ENCODE measurements at places on chromosomes 3 and 15.

DNA sequence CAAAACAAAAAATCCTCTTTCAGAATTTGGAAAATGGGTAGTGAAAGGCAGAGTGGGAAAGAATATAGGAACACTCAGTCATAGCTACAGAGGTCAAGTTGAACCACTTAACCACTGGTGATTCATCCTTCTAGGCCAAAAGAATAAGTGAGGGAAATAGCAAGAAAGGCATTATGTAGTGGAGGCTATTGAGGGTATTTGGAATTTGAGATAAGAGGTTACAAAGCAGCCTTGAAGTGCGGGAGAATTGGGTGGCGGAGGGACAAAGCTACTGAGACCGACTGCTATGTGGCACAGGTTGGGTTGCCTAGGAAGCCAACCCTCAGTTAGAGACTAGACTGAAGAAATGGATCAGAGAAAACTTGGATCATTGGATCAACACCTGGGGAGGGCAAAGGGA, 109.5 kb downstream of the SYNPR start:
- DNase-seq, result no peak

DNA sequence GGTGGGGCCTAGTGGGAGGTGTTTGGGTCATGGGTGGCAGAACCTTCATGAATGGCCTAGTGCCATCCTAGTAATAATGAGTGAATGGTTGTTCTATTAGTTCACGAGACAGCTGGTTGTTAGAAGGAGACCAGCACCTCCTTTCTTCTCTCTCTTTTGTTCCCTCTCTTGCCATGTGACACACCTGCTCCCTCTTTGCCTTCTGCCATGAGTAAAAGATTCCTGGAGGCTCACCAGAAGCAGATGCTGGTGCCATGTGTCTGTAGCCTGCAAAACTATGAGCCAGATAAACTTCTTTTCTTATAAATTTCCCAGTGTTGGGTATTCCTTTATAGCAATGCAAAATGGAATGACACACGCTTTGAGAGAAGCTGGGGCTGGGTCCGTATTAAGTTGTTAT, 89.0 kb upstream of the SLC4A7 start:
- DNase-seq, result no peak

- no peak for DNase-seq
Observed at GRCh38 chr3:152459118-152459515, 190.4 kb downstream of the MBNL1 start.

GRCh38 chr15:91970142-91970541, 116.6 kb downstream of the SLCO3A1 start:
- no peak for DNase-seq

DNA sequence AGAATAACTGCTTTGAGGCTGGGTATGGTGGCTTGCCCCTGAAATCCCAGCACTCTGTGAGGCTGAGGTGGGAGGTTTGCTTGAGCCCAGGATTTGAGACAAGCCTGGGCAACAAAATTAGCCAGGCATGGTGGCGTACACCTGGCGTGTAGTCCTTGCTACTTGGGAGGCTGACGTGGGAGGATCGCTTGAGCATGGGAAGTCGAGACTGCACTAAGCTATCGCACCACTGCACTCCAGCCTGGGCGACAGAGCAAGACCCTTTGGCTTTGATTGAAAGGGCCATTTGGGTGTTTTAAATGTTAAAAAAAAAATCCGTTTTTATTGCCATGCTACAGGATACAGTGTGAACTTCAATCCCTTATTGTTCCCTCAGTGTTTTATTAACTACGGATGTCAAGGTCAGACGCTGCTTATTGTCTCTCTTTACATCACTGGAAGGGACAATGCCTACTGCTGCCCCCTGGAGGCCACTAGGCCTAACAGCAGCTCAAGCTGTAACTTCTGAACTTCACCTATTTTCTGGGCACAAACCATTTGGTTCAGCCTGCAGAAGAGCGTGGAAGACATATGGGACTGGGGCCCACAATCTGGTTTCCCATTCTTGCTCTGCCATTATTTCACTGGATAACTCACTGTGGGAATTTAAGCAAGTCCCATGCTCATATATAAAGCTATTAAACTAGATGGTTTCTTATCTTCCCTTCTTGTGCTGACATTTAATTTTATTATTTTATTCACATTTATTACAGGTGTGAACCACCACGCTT, 15.3 kb upstream of the IREB2 start:
- DNase-seq, result peak; percentile 76

GRCh38 chr3:97872525-97873042, 50.8 kb downstream of the CRYBG3 start:
- DNase-seq, result no peak

DNA sequence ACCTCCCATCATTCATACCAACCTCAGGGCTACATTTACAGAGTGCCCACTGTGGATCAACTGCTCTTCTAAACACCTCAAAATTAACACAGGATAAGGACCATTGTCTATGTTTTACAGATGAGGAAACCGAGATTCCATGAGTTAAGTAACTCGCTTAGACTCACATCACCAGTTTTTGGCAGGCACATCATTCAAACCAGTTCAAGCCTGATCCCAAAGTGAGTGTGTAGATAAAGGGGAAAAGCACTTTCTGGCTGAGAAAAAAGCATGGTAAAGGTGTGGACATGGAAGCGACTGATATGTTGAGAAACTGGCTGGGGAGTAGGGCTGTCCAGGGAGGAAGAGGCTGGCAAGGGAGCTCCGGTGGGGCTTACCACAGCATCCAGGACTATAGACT, 193.7 kb upstream of the RORA start:
- DNase-seq, result no peak

GRCh38 chr3:32157600-32158264, 51.3 kb downstream of the GPD1L start:
- DNase-seq, result no peak

- no peak for DNase-seq
Observed at GRCh38 chr15:70308735-70309434, 211.2 kb upstream of the TLE3 start.

DNA sequence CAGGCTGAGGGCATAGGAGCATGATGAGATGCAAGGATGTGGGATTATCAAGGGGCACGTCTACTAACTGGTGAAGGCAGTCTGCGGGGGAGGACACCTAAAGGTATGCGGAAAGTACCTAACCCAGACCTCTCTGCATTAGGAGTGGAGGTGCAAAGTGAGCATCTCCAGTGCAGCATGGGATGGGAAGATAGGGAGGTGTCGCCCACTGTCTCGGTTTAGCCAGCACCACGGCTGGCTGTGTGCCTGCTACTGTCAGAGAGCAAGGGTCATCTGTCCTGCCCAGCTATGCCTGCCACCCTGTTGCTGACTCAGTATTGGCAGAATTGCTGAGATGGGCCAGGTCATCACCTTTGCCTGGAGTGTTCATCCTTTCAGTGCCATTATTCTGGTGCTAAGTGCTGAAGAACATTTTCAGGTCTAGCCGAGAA, 40.1 kb downstream of the OXNAD1 start:
- peak; percentile 66 for DNase-seq

DNA sequence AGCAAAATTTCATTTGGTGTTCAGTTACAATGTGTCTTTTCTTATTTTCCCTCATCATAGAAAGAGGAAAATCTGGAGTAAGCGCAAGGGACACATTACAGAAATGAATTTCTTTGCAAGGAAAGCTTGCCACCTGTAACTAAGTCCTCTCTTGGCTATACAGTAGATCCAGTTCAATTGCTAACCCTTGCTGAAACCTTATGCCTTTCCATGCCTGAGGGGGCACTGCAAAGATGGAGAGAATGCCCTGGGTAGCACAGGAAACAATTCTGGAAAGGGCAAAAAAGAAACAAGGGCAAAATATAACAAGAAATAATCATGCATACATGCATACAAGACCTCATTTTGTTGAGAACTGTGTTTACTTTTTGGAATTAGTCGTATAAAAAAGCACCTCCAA, 4.3 kb downstream of the CADM2 start:
- no peak for DNase-seq

DNA sequence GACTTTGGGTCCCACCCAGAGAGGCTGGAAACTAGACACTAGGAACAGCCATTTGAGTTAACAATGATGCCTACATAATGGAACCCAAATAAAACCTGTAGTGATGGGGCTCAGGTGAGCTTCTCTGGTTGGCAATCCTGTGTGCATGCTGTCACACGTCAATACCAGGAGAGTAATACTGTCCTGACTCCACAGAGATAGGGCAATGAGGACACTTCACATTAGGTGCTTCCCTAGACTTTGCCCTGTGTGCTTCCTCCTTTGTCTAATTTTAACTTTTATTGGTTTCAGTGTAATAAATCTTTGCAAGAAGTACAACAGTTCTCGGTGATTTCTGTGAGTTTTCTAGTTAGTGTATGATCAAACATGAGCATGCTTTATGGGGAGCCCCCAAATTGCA, 281.8 kb upstream of the ARRDC4 start:
- DNase-seq, result no peak

GRCh38 chr15:66394915-66395314, 8.2 kb downstream of the MAP2K1 start:
- DNase-seq, result no peak

DNA sequence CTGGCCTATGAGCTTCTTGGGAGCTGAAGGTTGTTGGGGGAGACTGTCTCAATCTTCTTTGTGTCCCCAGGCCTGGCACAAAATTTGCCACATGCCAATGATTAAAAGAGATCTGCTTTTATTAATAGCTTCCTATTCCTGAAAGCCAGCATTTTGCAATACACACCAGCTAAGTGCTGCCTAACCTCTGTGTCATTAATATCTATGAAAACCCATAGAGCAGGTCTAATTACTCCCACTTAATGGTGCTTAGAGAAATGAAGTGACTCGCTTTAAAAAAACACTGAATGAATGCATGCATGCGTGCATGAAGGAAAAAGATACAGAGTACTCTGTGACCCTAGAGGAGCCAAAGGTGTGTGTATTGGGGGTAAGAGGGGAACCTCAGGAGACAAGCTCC, 55.0 kb downstream of the SLC6A1 start:
- DNase-seq, result no peak

DNA sequence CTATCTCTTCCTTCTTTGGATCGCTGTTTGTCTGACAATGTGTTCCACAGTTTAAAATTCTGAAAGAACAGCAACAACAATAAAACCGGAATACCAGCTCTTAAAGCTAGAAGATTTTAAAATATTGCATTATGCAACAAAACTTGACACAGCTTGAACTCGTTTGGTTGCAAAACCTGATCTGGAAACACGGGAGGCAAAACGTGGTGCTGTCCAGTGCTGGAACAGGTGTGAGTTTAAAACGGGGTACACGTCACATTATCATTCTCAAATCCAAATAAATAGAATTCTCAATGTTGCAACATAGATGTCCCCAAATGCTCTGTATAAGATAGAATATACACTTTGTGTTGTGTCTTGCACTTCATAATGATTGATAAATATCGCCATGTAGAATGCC, 110.9 kb upstream of the LYSMD4 start:
- no peak for DNase-seq

DNA sequence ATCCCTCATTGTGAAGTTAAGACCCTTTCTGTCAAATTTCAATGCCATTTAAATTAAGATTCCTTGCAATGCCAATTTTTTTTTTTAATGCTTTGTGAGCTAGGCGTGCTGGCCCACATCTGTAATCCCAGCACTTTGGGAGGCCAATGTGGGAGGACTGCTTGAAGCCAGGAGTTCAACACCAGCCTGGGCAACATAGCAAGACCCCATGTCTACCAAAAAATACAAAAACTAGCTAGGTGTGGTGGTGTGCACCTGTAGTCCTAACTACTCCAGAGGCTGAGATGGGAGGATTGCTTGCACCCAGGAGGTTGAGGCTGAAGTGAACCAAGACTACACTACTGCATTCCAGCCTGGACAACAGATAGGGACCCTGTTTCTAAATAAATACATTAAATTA, 5.6 kb upstream of the SH3BP5 start:
- no peak for DNase-seq

DNA sequence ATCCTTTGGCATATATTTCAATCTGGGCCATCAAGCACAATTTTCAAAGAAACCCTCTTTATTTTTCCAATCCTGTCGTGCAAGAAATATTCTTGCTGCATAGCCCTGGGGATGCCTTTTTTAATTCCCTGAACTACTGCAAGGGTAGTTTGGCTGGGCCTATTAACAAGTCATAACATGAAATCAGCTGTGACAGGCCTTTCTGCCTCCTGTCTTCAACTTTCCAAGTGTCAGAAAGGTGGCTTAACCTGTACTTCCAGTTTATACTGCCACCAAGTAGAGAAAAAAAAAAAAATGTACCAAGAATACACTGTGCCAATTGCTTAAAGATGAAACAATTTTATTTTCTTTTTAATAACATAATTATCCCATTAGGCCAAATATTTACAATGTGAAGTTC, 32.4 kb upstream of the SPPL2A start:
- DNase-seq, result no peak

- no peak for DNase-seq
Observed at GRCh38 chr3:73581134-73581846, 43.5 kb downstream of the PDZRN3 start.

- no peak for DNase-seq
Observed at GRCh38 chr15:89814112-89814742, 425 bp downstream of the ANPEP start.

GRCh38 chr3:98986073-98986472, 84.6 kb upstream of the DCBLD2 start:
- DNase-seq, result no peak

GRCh38 chr3:100928638-100929428, 64.4 kb downstream of the ABI3BP start:
- no peak for DNase-seq

DNA sequence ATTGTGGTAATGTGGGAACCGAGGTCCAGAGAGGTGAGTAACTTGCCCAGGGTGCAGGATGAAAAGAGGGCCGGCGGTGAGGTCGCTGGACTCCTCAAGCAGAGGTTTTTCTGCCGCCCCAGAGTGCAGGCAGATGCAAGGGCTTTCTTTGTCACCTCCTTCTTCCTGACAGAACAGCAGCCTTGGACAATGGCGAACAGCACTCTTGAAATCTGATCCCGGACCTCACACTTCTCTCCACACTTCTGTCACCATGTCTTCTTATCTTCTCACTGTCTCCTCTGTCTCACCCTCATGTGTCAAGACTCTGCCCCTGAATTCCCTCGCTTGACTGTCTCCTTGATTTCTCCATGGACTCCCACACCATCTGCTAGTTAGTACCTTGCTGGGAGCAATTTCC, 15.4 kb upstream of the VPS8 start:
- no peak for DNase-seq

GRCh38 chr3:126907557-126907956, 75.4 kb upstream of the PLXNA1 start:
- no peak for DNase-seq

Measured in stimulated activated CD8-positive, alpha-beta memory T cell treated with anti-CD3 and anti-CD28 coated beads, Interleukin-4, amount 100 ng/mL, for 48 hours (primary cell).